BJ (cell line): ENCODE measurements at places on chromosomes 11 and 22.
A peak's percentile ranks its signal among the peaks of the same experiment; 100 is the strongest.

GRCh38 chr11:130166457-130166784, 6.8 kb downstream of the ST14 start:
- peak; percentile 74 for DNase-seq

GRCh38 chr22:25555586-25555985, 8.9 kb upstream of the GRK3 start:
- DNase-seq, result no peak

GRCh38 chr22:49240016-49240380, 587.7 kb downstream of the BRD1 start:
- no peak for DNase-seq

- no peak for DNase-seq
Observed at GRCh38 chr11:82747471-82747870, 13.8 kb upstream of the FAM181B start.

DNA sequence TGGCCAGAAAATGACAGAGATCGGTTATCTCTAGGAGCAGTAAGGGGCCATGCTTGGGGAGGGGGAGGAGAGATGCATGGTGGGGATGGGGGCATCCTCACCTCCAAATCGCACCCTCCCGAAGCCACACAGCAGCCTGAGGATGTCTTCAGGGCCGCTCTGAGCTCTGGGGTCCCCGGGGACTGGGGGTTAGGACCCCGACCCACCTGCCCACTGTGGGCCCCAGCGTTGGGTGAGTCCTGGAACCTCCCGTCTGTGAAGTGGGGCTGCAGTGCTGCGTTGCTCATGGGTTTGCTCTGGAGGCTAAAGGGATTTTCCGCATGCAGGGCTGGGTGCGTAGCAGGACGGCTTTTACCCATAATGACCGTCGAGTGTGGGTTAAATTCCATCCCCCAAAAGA, 1046.3 kb downstream of the BRD1 start:
- DNase-seq, result no peak

DNA sequence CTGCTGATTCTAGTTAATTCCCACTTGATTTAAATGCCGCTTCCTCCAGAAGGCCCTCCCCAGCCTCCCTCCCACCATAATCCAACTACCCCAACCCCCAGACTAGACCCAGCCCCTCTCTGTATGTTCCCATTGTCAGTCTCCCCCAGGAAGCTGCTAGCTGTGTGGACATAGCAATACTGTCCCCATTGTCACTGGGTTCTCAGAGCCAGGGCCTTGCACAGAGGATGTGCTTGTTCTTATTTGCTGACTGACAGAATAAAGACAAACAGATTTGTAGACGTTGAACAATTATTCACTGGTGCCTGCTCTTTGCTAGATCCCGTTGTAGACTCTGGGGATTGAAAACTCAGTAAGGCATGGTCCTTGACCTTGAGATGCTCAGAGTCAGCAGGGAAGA, 45.7 kb upstream of the NAV2 start:
- no peak for DNase-seq

GRCh38 chr11:86175191-86175590, 69.4 kb upstream of the EED start:
- DNase-seq, result no peak

- no peak for DNase-seq
Observed at GRCh38 chr22:20182365-20182764, 31.5 kb upstream of the CCDC188 start.

DNA sequence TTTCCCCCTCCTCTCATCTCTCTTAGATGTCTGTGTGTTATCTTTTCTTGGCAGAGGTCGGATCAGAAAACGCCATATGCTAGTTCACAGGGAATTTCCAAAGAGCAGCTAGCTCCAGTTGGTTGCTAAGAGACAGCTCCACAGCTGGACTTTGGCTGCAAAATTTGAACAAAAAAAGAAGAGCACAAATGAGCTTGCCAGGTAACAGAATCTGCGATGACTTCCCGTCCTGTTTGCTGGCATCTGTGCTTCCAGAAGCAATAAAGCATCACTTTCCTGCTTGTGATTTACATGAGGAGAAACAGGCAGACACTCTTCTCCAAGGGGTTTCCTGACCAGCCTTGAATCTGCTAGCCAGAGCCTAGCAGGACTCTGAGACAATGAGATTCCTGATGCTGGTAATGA, 596.0 kb upstream of the B3GAT1 start:
- DNase-seq, result no peak

DNA sequence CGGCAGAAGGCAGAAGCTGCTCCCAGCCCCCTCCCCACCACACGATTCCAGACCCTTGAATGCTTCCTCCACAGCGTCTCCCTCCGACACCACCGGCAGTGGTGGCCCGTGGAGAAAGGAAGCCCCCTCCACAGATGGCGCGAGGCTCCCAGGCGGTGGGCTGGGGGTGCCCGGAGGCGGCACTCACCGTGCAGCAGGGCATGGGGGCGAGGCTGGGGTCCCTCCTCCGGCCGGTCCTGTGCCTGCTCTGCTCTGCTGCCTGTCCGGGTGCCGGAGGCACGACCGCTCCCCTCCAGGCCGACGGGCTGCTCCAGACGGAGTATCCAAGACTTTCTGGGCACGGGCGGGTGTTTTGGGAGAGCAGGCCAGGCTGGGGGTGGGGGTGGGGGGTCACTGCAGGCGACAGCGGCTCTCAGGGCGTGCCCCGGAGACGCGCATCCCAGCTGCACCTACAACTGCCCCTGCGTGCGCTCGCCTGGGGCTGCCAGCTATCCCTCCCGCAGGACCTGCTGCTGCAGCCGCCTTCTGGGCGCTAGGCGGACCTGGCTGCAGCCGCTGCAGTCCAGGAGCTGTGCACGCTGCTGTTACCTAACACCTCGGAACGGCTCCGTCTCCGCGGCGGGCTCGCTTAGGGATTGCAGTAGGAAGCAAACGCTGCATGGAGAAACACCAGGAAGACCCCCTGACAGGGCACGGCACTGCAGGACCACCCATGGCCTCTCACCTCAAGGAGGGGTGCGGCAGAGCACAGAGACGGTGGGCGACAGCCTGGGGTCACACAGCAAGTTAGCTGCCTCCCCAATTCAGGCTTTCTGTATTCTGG, 15.2 kb downstream of the MRGPRG start:
- no peak for DNase-seq

- DNase-seq, result peak; percentile 18
Observed at GRCh38 chr11:5605849-5606248, 9.4 kb downstream of the TRIM6 start.
